Adipocyte (in vitro differentiated cells): ENCODE measurements at places on chromosomes 16 and 17.
A peak's percentile ranks its signal among the peaks of the same experiment; 100 is the strongest.

GRCh38 chr17:61018938-61019337, 341.3 kb downstream of the BCAS3 start:
- DNase-seq = no peak

- no peak for DNase-seq
Observed at GRCh38 chr17:7824021-7824924, 9.7 kb upstream of the KDM6B start.

DNA sequence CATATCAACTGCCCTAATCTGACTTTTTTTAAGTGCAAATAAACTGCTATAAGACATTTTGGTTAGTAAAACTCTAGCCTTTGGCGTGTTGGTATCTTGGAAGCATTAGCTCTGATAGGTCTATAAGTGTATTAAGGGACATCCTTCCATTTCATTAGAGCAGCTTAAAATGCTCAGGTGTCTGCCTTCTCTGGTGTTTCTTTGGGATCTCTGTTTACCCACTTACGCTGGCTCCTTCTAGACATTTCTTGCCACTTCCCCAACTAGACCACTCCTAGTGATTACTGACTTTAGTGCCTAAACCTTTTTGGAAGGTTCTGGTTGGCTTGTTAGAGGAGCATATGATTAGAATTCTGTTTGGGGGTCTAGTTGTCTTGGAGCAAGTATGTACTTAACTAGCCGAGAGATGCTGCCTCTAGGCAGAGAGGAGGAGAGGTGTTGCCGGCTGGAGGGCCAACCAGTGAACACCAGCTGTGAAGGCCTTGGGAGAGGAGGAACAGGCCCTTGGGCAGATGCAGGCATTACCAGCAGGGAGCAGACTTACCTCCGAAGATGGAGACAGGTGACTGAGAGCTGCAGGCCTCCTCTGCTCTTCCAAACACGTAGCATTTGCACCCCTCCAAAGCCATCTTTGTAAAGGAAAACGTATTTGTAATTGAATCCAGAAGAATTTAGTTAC, 15.2 kb upstream of the CLEC18C start:
- DNase-seq = no peak

DNA sequence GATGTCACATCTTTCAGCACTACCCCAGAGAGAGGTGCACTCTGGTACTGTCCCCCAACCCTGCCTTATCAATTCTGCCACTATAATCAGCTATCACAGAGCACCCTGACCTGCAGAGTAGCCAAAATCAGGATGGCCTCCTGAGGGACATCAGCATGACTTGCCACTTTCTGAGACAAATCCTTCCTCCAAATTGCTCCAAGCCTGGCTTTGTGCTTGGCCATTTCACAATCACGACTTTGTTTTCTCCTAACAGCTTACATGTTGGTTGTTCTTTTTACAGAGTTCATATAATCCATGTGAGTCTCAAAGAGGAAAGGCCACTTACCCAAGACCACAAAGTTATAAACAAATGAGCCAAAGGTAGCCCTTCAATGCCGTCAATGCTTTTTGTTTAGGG, 449.0 kb upstream of the CDH5 start:
- DNase-seq = peak; percentile 51

DNA sequence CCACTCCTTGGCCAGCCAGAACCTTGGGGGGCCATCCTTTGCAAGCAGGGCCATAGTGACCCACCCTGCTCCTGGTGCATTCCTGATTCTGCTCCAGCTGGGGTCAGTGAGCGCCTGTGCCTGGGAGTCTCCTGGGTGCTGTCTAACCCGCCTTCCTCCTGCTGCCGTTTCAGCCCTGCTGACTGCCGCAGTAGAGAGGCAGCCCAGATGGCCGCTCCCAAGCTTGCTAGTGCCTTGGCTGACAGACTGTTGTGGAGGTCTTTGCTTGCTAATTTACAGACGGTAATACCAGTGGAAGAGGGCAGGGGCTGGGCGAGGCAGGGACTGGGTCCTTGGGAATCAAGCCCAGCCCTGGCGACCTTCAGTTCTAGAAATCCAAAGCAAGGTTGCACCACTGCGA, 99.6 kb downstream of the SOCS1 start:
- DNase-seq = no peak

DNA sequence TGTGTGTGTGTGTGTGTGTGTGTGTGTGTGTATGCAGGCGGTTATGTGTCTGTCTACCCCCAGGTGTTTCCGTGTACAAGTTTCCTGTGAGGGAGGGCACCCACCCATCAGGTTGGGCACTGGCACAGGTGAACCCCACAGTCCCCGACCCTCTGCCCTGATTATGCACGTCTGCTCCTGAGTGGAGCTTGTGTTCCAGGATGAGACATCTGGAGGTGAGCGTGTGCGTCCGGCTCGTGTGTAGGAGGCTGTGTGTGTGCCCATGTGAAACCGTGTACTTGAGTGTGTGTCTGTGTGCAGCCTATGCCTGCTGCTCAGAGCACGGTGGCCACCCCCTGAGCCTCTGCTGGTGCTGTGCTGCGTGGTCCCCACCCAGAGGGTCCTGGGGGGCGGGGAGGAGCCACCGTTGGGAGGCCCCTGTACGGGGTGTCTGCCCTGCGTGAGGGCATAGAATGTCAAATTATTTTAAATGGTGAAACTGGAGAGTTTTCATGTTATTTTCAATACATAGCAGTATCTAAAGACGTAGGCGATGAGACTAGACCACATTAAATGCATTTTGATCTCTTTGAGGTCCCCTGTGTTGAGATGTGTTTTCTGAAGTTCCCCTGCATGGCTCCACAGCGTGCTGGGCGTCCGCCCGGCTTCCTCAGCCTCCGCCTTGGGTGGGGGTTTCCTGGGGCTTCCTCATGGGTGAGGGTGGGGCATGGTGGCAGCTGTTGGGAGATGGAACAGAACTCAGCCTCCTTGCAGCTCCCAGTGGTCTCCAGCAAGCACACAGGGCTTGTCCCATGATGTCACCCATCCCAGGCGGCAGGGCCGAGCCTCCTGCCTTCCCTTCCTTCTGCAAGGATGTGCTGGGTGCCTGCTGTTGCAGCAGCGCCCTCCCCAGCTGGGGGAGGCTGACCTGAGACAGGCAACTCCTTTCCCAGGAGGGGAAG, 43.4 kb downstream of the KCNJ12 start:
- DNase-seq = no peak
